ENCODE measurements at places on chromosomes 6 and 20. TPM values are rescaled to one million over a fixed set of nuclear protein-coding genes. Genes with fewer than 3 reads are reported as not detected.

GRCh38 chr6:7502743-7503142, 38.7 kb upstream of the DSP start:
- no peaks in the 10 kb centered on the region for H3K36me3 ChIP-seq
- H3K27ac ChIP-seq, result no peak overlapping the region
- no peaks in the 10 kb centered on the region for H3K4me1 ChIP-seq
- H3K27me3 ChIP-seq, result no peaks in the 10 kb centered on the region

GRCh38 chr6:158867381-158868121, 48.4 kb upstream of the EZR start:
- no peak for DNase-seq
- no peak overlapping the region for H3K4me3 ChIP-seq
- no peaks in the 10 kb centered on the region for H3K36me3 ChIP-seq
- no peak overlapping the region for H3K27ac ChIP-seq

DNA sequence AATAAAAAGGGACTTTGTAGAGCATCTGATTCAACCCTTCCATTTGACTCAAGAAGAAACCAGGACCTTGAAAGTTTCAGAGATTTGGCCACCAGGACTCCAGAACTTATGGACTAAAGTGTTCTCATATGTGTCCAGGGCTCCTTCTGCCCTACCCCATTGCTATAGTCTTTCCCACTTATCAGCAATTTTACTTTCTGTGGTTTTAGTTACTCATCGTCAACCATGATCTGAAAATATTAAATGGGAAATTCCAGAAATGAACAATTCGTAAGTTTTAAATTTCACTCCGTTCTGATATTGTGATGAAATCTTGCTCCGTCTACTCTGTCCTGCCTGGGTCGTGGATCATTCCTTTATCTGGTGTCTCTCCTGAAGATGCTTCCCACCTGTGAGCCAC, 259.8 kb downstream of the PHACTR1 start:
- DNase-seq, result no peak
- no peak overlapping the region for H3K4me3 ChIP-seq
- no peaks in the 10 kb centered on the region for H3K36me3 ChIP-seq

- no peaks in the 10 kb centered on the region for H3K36me3 ChIP-seq
- peaks cover 3% of the 10 kb centered on the region for H3K27me3 ChIP-seq
- no peak overlapping the region for H3K27ac ChIP-seq
- H3K4me1 ChIP-seq, result no peaks in the 10 kb centered on the region
Measured at GRCh38 chr6:113842165-113842564, 15.0 kb upstream of the MARCKS start.

GRCh38 chr20:35008411-35009342, 53.0 kb downstream of the MYH7B start:
- H3K27me3 ChIP-seq, result no peaks in the 10 kb centered on the region
- peaks cover 82% of the 10 kb centered on the region for H3K36me3 ChIP-seq
- DNase-seq, result peak; percentile 97
- peaks cover 44% of the 10 kb centered on the region for H3K4me1 ChIP-seq
- H3K4me3 ChIP-seq, result no peak overlapping the region

Gene DCDC2
- polyA plus RNA-seq, result 1.1 TPM

DNA sequence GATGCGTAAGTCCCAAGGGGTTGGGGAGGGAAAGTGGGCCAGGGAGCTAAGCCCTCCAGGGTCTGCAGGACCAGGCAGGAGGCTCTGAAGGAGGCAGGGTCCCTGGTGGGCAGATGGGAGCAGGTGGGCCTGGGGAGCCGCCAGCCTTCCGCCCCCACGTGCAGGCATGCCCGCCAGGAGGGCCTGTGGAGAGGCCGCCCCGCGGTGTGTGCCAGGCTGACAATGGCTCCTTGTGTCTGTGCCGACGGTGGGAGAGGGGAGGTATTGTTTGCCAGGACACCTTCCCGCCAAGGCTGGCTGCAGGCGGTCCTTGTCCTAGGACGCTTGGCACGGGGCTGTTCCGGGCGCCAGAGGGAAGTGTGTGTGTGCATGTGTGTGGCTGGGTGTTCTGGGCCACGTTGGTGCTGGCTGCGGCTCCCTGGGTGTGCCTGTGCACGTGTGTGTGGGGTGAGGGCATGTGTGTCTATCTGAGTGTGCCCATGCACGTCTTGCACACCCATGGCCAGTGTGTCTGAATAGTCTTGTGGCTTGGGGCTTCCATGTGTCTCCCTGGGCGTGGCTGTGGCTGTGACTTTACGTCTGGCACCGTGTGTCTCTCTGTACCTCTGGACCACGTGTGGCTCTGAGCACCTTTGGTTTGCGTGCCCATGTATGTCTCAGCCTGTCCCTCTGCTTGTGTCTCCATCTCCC, 153.0 kb downstream of the CEBPB start:
- H3K36me3 ChIP-seq, result no peaks in the 10 kb centered on the region
- H3K4me1 ChIP-seq, result peaks cover 23% of the 10 kb centered on the region
- no peaks in the 10 kb centered on the region for H3K27me3 ChIP-seq
- no peak overlapping the region for H3K4me3 ChIP-seq
- DNase-seq, result no peak
- H3K27ac ChIP-seq, result no peak overlapping the region

GRCh38 chr6:110395221-110395620, 20.2 kb downstream of the DDO start:
- H3K36me3 ChIP-seq, result no peaks in the 10 kb centered on the region
- H3K27me3 ChIP-seq, result no peaks in the 10 kb centered on the region
- peaks cover 4% of the 10 kb centered on the region for H3K4me1 ChIP-seq
- no peak overlapping the region for H3K27ac ChIP-seq
- H3K4me3 ChIP-seq, result no peak overlapping the region

Measured in adrenal gland (tissue), 19 donors.